Stimulated activated CD4-positive, alpha-beta T cell treated with anti-CD3 and anti-CD28 coated beads, Interleukin-2, amount 100 ng/mL, for 4 hours (primary cell): ENCODE measurements at places on chromosomes 4 and X.

- no peak for DNase-seq
These were observed 314.9 kb upstream of the GRIA3 start for GRCh38 chrX:122869171-122869570.

GRCh38 chr4:182819751-182820150, 97.4 kb downstream of the DCTD start:
- no peak for DNase-seq

- DNase-seq: no peak
These were observed 52.2 kb downstream of the SPATA18 start for GRCh38 chr4:52103319-52103718.

DNA sequence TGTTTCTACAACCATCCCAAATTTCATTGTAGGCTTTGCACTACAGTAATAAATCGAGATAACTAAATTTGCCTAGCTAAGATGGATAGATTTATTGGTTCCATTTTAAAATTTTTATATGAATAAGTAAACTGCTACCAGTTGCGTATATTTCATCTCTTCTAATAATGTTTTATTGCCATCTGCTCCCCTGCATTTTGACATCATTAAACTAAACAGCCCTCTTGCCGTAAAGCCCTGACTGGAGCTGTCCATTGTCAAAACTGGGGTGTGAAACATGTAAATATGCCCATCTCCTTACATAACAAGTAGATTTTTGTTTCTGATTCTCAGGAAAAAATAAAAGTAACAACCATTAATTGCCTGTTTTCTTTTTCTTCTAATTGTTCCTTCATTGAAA, 130.8 kb upstream of the BMPR1B start:
- no peak for DNase-seq

DNA sequence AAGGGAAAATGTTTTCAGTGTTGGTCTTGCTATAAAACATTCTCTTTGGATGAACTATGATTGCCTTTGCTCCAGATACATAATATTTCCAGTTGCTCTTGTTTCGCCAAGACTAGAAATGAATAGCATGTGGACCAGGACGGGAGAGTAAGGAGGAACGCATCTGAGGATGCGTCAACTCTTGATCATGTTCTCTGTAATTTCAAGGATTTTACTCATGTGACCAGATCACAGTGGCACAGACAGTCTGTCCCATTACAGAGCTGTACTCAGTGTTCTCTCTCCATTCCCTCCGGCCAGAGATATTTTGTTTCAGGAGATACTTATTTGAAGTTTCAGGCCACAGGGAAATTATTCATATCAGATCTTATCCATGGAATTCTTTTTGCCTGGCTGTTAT, 266.6 kb downstream of the MID1IP1 start:
- no peak for DNase-seq

DNA sequence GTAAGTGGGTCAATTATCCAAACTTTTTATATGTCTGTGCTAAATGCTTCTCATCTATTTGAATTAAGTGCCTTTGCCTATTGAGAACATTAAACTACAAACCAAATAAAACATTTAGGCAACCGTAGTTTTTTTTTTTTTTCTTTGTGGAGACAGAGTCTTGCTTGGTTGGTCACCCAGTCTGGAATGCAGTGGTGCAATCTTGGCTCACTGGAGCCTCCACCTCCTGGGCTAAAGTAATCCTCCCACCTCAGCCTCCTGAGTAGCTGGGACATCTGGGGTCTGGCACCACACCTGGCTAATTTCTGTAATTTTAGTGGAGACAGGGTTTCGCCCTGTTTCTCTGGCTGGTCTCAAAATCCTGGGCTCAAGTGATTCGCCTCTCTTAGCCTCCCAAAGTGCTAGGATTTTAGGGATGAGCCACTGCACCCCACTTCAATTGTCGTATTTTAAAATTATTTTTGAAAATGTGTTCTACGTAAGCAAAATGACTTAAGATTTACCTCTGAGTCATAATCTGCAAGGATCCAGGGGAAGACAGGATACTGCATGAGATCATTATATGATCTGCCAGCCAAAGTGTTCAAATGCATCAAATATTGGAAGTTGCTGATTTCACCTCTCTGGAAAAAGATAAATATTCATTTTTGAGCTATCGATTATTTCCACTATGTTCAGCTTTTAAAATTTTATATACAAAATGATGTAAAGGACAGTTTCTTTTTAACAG, 125.6 kb downstream of the CDS1 start:
- DNase-seq: no peak

GRCh38 chr4:33090910-33091309, 2370.7 kb downstream of the PCDH7 start:
- no peak for DNase-seq

- DNase-seq: no peak
These were observed 1135.9 kb downstream of the RAPGEF2 start for GRCh38 chr4:160238790-160239189.

DNA sequence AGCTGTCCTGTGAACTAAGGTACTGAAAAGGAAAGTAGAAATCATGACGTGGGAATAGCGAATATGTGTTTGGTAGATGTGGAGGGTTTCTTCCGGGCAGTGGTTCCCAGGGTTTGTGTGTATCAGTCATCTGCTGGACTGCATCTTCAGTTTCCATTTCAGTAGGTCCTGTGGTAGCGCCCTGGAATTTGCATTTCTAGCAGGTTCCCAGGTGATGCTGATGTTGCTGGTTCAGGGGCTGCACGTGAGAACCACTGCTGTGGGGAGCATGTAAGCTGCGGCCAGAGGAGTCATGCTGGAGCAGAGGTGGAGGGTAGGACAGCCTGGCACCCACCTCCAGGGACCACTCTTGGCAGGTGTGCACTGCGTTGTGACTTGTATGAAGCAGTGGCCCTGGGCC, 47.1 kb downstream of the ARHGAP10 start:
- no peak for DNase-seq

GRCh38 chr4:6908432-6909112, 1.1 kb upstream of the TBC1D14 start:
- DNase-seq: no peak
